ENCODE measurements at places on chromosomes 16 and 17.

DNA sequence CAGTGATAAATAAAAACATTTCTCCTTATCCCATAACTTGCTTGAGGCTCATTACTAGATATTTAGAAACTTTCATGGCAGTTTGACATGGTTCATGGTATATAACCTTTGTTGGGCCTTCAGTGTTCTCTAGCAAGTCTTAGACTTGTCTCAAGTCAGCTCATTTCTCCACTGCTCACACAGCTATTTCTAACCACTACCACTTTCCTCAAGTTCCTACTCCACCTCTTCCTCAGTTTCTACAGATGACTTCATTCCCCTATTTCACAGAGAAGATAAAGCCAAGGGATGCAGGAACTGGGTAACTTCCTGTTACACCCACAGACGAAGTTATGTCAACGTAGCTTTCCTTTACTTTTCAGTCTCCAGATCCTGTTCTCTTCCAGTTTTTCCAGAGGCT is 23.2 kb downstream of the NLK start:
- DNase-seq = no peak

- no peak for DNase-seq
These were observed 2.6 kb downstream of the SYNGR2 start for GRCh38 chr17:78170692-78171590.

DNA sequence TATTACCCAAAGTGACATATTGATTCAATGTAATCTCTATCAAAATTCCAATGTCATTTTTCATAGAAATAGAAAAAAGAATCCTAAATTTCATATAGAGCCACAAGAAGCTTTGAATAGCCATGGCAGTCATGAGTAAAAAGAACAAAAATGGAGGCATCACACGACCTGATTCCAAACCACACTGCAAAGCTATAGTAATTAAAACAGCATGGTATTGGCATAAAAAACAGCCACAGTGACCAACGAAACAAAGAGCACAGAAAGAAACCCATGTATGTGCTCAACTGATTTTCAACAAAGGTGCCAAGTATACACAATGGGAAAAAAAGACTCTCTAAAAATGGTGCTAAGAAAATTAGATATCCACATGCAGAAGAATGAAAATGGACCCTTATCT is 101.5 kb downstream of the BRIP1 start:
- no peak for DNase-seq

DNA sequence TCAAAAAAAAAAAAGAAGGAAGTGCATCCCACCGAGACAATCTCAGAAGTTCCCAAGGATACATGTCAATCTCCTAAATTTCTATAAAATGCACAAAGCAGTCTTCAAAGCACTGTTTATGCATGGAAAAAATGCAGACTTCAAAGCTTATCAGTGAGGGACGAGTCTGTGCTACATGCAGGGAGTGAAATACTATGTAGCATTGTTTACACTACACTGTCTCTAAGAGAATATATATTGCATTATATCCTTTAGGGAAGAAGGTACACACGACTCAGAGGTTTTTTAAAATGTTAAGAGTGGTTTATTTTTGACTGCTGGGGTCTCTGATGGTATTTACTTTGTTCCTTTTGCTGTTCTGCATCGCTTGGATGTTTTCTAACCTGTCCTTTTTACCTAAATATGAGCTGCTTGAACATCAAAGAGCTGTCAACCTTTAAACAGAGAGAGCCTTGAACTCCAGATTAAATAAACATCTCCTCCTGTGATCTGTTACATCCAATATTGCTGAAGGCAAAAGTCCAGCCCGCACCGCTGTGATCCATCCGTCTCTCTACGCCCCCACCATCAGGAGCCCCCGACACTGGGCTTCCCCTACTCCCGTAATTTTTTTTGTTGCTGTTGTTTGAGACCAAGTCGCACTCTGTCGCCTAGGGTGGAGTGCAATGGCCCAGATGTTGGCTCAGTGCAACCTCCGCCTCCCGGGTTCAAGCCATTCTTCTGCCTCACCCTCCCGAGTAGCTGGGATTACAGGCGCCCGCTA is 1.4 kb downstream of the FBXO31 start:
- DNase-seq = no peak
